ENCODE measurements at places on chromosomes 1 and 21.

DNA sequence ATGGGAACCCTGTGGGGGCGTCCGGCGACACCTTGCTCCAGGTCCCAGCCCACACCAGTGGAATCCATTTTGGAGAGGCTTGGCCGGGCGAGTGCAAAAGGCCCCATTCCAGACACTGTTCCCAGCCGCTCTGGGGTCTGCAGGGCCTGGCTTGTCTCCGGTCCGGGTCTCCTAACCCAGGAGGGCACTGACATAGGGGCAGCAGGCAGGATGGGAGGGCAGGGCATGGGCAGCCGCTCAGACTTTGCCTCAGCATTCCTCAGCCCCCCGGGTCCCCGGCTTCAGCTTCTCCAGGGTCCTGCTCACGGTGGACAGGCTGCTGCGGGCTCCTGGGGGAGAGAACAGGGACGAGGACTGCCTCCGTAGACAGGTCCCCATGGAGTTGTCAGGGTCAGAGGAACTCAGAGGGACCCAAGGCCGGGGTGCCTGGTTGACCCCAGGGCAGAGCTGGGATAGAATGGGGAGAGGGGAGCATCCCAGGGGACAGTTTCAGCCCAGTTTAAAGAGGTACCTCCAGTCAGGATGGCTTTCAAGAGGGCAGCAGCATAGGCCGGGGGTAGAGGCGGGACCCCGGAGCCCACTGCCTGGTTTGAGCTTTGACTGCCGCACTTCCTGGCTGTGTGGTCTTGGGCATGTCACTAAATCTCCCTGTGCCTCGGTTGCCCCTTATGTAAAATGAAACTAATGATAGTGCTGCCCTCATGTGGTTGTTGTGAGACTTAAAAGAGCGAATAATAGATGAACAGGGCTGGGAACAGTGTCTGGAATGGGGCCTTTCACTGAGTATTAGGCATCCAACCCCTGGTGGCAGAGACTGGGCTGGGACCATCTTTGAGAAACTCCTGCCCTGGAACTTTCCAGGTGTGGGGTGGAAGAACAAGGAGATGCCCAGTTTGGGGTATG lies 3.7 kb downstream of the KNCN start:
- peaks cover 22% of the 10 kb centered on the region for H3K4me1 ChIP-seq
- peaks cover 57% of the 10 kb centered on the region for H3K27me3 ChIP-seq
- ATAC-seq, result no peak
- H3K4me3 ChIP-seq, result no peak overlapping the region
- H3K27ac ChIP-seq, result no peak overlapping the region

DNA sequence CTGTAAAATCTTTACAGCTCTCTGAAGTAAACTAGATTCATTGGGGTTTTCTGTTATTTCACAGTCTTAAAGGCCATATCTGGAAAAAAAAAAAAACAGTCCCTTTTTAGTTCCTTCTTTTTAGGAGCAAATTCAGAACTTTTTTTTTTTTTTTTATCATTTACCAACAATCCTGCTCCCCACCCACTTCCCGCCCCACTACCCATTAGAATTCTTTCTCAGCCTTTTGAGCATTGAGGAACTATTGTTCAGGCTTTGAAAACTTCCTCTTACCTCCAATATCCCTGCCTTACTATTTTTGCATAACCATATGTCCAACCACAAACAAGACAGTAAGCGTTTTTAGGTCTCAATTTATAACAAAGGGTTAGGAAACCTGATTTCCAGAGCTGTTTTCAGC lies 330.1 kb downstream of the PLPP3 start:
- H3K27me3 ChIP-seq, result no peaks in the 10 kb centered on the region
- H3K27ac ChIP-seq, result no peak overlapping the region
- H3K4me3 ChIP-seq, result no peak overlapping the region
- no peaks in the 10 kb centered on the region for H3K4me1 ChIP-seq
- ATAC-seq, result no peak
- no peaks in the 10 kb centered on the region for H3K36me3 ChIP-seq

GRCh38 chr1:245154429-245155271 lies at the start of gene KIF26B:
Gene KIF26B, plus strand, starts transcription at chr1:245154985. Its CDS starts 440 bp downstream, at chr1:245155425.
- peaks cover 45% of the 10 kb centered on the region for H3K4me1 ChIP-seq
- no peaks in the 10 kb centered on the region for H3K36me3 ChIP-seq
- peak within 1 kb of the TSS; percentile 65 for H3K4me3 ChIP-seq
- no peak for ATAC-seq

GRCh38 chr1:67029472-67029871 lies 24.5 kb downstream of the SLC35D1 start:
- no peak for ATAC-seq
- no peak overlapping the region for H3K4me3 ChIP-seq
- no peaks in the 10 kb centered on the region for H3K4me1 ChIP-seq
- H3K36me3 ChIP-seq, result no peaks in the 10 kb centered on the region
- no peak overlapping the region for H3K27ac ChIP-seq

DNA sequence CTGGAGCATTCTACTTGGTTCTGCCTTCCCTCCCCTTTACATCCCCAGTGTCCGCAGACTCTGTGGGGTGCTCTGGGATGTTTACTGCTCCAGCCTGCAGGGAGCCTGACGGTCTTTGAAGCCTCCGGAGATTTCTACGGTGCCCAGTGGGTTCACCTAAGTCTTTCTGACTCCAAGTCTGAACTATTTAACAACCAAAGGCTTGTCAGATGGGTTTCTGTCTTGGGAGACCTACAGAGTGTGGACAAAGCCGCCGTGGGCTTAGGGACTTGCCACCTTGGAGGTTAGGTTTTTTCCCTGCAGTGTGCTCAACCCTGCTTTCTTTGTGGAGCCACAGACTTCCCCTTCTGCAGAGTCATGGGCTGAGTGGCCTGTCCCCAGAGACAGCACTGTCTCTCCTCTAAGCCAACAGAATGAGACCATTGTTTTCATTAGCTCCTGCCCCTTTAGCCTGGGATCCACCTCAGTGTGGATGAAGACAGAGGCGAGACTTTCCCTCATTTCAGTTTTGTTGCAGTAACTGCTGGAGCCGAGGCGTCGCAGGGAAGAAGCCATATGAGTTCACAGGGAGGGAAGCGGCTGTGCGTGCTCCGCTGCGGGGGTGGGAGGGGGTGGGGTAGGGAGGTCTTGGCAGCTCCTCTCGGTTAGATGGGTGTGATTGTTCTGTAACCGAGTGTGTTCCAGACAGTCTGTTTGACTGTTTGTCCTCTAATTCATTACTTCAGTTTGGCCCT lies 120.7 kb downstream of the CNIH3 start:
- no peaks in the 10 kb centered on the region for H3K36me3 ChIP-seq
- peaks cover 19% of the 10 kb centered on the region for H3K4me1 ChIP-seq
- peak overlapping the region; percentile 63 for H3K27ac ChIP-seq

DNA sequence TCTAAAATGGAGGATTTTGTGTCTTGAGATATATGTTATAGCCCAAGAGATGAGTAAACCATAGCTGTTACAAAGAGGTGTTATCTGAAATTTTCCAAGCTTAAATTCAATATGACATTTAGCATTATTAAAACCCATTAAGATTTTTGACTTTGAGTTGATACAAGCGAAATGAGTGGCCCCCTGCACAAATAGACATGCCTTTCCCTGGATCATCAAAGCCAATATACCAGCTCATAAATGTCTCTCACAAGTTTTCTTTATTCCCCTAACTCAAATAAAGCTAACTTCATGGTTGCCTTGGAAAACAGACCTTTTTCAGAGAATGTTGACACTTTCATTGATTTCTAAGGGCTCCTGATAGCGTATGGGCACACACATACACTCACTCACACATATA lies 55.5 kb upstream of the TIAM1 start:
- no peak overlapping the region for H3K27ac ChIP-seq
- H3K27me3 ChIP-seq, result no peaks in the 10 kb centered on the region
- ATAC-seq, result no peak
- H3K4me1 ChIP-seq, result no peaks in the 10 kb centered on the region
- no peaks in the 10 kb centered on the region for H3K36me3 ChIP-seq

DNA sequence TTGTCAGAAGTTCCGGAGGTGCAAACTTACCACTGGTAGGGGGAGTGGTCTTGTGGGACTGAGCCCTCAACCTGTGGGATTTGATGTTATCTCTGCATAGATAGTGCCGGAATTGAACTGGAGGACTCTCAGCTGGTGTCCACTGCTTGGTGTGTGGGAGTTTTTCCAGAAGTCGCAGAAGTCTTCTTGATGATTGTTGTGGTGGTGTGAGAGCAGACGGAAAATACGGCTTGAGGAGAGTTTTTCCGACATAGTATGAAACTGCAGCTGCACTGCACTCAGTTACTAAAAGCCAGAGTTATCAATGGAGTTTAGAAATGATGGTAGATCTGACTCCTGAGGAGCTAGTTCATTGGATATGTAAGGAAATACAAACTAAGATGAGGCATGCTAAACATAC lies 14.9 kb downstream of the RGS5 start:
- H3K27me3 ChIP-seq, result no peaks in the 10 kb centered on the region
- ATAC-seq, result no peak
- no peaks in the 10 kb centered on the region for H3K36me3 ChIP-seq
- H3K4me1 ChIP-seq, result peaks cover 3% of the 10 kb centered on the region
- H3K4me3 ChIP-seq, result no peak overlapping the region
- no peak overlapping the region for H3K27ac ChIP-seq

GRCh38 chr1:15680131-15680530 lies 4.0 kb upstream of the PLEKHM2 start:
- H3K27me3 ChIP-seq, result no peaks in the 10 kb centered on the region
- H3K4me1 ChIP-seq, result peaks cover 12% of the 10 kb centered on the region
- H3K36me3 ChIP-seq, result no peaks in the 10 kb centered on the region
- no peak for ATAC-seq
- H3K27ac ChIP-seq, result no peak overlapping the region
- H3K4me3 ChIP-seq, result no peak overlapping the region

DNA sequence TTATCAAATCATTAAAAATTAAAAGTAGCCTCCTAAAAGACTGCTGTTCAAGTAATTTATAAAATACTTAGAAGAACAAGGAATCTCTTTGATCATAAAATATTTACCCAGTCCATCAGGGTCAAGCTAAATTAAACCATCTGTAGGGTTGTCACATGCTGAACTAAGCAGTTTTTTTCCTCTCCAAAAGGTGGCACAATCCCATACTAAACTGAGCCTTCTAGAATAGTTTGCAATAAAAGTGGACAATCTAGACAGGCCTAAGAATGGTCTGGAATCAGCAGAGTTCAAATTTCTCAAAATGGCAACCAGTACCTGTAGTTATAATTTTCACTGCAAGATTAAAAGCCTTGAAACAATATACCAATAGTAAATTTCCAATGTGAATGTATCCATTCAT lies 194.8 kb downstream of the EIF4G3 start:
- no peak for ATAC-seq
- no peak overlapping the region for H3K27ac ChIP-seq
- H3K4me1 ChIP-seq, result peaks cover 8% of the 10 kb centered on the region
- no peak overlapping the region for H3K4me3 ChIP-seq
- no peaks in the 10 kb centered on the region for H3K27me3 ChIP-seq

- ATAC-seq, result peak; percentile 1
- no peaks in the 10 kb centered on the region for H3K27me3 ChIP-seq
These were observed 493 bp upstream of the CHD1L start for GRCh38 chr1:147241934-147242448.

- H3K27ac ChIP-seq, result no peak overlapping the region
- H3K4me1 ChIP-seq, result no peaks in the 10 kb centered on the region
- H3K4me3 ChIP-seq, result no peak overlapping the region
- no peaks in the 10 kb centered on the region for H3K36me3 ChIP-seq
- H3K27me3 ChIP-seq, result no peaks in the 10 kb centered on the region
These were observed 153.9 kb upstream of the IRF2BP2 start for GRCh38 chr1:234763910-234764309.

DNA sequence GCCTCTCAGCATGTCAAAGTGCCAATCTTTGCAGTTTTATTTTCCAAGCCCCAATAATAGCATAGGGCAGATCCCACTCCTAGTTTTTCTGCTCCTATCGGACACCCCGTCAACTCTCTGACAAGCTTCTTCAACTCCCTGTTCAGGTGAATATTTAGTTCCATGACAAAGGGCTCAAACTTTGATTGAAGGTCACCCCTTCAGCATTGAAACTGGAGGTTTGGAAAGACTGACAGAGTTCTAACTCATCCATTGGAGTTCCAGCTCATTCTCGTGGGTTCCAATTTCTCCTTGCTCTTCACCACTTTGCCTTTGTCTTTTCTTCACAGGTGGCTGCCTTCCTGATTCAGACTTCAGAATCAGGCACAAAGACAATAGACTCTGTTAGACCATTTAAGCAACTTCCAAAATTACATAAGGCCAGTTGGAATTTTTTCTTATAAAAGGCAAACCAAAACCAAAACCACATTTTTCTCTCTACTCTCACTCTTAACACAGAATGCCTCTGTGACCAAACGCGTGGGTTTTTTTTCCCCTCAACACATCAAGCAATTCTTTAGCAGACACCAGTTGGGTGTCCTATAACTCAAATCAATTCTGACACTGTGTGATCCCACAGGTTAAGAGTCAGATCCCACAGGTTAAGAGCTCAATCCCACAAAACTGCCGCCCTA lies 169.3 kb upstream of the USP25 start:
- H3K36me3 ChIP-seq, result no peaks in the 10 kb centered on the region
- no peaks in the 10 kb centered on the region for H3K27me3 ChIP-seq
- ATAC-seq, result no peak
- no peaks in the 10 kb centered on the region for H3K4me1 ChIP-seq

DNA sequence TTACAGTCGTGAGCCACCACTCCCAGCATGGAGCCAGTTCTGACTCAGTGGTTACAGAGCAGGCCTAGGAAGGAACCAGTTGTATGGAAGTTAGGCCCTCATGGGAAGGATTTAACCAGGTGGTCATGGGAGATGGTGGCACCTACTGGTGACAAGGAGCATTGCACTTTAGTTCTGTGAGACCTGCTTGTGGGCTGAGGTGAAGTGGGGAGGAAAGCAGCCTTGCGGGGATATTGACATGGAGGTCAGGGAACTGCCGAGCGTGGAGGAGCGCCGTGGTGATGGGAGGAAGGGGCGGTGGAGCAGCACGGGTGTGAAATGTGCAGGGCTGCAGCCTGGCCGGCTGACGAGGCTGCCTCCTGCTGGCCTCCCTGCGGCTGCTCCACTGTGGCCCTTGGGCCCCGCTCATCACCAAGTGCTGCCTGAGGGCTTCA lies 100.4 kb downstream of the GALNT2 start:
- no peak overlapping the region for H3K27ac ChIP-seq
- no peak for ATAC-seq
- no peak overlapping the region for H3K4me3 ChIP-seq
- no peaks in the 10 kb centered on the region for H3K27me3 ChIP-seq

GRCh38 chr1:12005488-12006166 lies 13.7 kb upstream of the MIIP start:
- no peaks in the 10 kb centered on the region for H3K27me3 ChIP-seq
- H3K27ac ChIP-seq, result no peak overlapping the region
- ATAC-seq, result no peak
- no peaks in the 10 kb centered on the region for H3K4me1 ChIP-seq

GRCh38 chr1:109181085-109181806 lies 32.5 kb upstream of the SARS1 start:
- no peaks in the 10 kb centered on the region for H3K27me3 ChIP-seq
- no peak overlapping the region for H3K27ac ChIP-seq
- no peaks in the 10 kb centered on the region for H3K4me1 ChIP-seq

- no peaks in the 10 kb centered on the region for H3K4me1 ChIP-seq
- ATAC-seq, result no peak
- no peak overlapping the region for H3K27ac ChIP-seq
- no peaks in the 10 kb centered on the region for H3K27me3 ChIP-seq
- no peaks in the 10 kb centered on the region for H3K36me3 ChIP-seq
- no peak overlapping the region for H3K4me3 ChIP-seq
These were observed 189.2 kb downstream of the ZP4 start for GRCh38 chr1:237701534-237701933.
